ENCODE measurements at places on chromosomes 1 and 21. TPM values are rescaled to one million over a fixed set of nuclear protein-coding genes. Genes with fewer than 3 reads are reported as not detected.

Gene FCER1A
- not detected for total RNA-seq

- peak; percentile 77 for DNase-seq
Measured at GRCh38 chr1:203268901-203269653, 36.2 kb upstream of the BTG2 start.

Gene S100A16
- total RNA-seq, result 226 TPM

- no peak for DNase-seq
Measured at GRCh38 chr1:101039245-101039644, 13.7 kb upstream of the DPH5 start.

Gene CXADR
- total RNA-seq, result 0.83 TPM
